ENCODE measurements at places on chromosomes 16 and 17.

DNA sequence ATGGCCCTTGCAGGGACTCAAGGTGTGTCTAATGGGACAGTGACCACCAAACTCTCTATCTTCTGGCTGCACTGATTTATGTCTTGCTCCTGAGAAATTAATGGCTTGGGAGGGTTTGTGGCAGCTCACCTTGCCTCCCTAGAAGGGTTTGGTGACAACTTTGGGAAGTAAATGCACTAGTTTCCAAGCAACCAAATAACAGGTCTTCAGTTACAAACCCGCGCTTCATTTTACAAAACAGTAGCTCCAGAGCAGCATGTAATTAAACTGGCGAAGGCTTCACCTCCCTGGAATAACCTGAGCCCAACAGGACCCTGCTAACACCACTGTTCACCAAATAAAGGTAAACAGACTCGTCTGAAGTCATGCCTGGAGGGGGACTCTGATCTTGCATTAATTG lies 318.3 kb downstream of the SLC39A11 start:
- no peak for DNase-seq

DNA sequence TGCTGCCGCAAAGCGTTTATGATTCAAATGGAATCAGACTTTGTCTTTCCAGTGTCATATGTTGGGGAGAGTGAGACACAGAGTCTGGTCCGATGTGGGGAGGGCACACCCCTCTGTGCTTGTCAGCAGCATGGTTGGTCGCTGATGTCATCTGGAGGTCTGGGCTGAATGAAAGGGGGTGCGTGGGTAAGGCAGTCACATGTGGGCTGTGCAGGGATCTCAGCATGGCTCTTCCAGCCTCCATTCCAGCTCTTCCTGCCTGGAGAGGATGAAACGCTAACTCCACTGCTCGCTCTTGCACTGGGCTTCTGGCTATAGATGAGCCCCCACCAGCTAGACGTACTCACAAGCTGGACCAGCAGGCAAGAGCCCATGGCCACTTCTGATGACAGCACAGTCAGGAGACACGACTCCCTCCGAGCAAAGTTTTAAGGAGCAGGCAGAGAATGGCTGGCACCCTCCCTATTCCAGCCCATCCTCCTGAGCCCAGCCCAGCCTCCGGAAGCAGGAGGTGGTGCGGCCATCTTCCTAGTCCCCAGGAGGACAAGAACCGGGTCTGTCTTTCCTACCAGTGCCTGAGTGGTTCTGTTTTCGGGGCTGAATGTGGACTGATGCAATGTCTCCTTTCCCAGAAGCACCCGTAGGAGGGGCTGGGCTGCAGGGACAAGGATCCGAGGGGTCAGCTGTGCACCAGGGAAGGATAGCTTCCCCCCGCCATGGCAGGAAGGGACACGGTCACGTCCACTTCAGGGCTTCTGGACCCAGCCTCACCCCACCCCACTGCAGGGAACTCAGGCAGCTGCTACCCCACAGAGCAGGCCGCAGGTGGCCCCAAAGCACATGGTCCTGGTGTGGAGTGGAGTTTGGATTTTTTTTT lies 41.5 kb upstream of the CBFA2T3 start:
- no peak for DNase-seq

DNA sequence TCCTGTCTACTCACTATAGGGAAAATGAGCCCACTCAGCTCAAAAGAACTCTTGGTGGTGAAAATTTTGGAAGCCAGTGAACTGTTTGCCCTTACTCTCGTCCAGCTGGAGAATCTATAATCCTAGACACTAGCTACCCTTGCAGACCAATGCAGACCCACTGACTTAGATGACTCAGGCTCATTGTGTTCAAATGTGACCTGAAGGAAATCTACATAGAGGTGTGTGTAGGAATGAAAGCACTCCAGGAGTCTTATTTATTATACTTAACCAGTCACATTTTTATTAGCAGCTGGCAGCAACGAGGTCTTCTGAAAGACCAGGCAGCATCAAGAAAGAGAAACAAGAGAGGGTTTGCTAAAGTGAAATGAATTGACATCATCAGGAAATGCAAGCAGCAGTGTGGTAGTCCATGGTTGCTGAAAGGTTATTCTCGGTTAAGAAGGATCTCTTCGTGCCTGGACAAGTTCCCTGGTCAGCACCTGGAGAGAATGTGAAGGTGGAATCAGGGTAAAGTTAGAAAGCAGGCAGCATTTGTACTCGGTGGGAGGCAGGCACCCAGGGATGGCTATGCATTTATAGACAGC lies 1.4 kb downstream of the KRTAP29-1 start:
- DNase-seq = no peak

DNA sequence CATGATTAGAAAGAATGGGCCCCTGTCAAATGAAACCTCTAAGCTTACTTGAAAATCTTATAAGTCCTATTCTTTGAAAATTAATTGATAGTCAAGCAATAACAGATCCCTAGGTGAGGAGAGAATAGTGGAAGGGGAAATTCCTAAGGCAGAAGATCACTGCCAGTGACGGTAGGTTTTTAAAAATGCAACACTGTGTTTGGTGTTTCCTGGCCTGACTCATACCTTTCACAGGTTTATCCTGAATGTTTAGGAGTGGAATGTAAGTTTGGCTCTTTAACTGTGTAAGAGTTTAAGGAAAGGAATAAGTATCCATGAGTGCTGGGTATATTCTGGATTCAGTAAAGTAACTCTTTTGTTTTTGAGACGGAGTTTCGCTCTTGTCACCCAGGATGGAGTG lies 23.8 kb downstream of the HAPSTR1 start:
- DNase-seq = no peak

GRCh38 chr17:27759528-27759927 lies 40.8 kb downstream of the NOS2 start:
- DNase-seq = no peak

- no peak for DNase-seq
Observed at GRCh38 chr16:983044-984030, 1.8 kb downstream of the SOX8 start.

DNA sequence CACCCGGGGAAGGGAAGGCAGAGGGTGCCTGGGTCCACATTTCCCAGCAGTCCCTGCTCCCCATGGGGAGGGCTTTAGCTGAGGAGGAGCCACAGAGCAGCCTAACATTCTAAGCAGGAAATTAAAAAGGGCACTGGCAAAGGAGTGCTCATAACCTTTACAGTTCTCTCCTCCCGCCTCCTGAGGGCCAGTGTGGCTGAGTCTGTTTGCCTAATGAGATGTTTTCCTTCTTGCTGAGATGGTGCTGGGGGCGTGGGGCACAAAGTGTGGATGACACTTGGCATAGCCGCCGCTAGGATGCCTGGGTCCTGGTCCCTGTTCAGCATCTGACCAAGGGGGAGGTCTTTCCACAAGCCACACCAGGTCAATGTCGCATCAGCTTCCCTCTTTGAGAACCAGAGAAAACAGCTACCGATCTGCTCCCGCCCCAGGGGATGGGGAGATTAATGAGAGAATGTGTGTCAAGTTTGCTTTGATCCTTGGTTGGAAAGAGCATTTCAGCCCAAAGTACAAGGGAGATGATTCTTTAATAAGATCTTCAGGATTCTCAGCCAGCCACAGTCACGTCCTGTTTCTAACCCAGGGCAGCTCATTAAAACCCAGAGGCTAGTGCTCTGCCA lies 5.8 kb downstream of the KIF18B start:
- no peak for DNase-seq

DNA sequence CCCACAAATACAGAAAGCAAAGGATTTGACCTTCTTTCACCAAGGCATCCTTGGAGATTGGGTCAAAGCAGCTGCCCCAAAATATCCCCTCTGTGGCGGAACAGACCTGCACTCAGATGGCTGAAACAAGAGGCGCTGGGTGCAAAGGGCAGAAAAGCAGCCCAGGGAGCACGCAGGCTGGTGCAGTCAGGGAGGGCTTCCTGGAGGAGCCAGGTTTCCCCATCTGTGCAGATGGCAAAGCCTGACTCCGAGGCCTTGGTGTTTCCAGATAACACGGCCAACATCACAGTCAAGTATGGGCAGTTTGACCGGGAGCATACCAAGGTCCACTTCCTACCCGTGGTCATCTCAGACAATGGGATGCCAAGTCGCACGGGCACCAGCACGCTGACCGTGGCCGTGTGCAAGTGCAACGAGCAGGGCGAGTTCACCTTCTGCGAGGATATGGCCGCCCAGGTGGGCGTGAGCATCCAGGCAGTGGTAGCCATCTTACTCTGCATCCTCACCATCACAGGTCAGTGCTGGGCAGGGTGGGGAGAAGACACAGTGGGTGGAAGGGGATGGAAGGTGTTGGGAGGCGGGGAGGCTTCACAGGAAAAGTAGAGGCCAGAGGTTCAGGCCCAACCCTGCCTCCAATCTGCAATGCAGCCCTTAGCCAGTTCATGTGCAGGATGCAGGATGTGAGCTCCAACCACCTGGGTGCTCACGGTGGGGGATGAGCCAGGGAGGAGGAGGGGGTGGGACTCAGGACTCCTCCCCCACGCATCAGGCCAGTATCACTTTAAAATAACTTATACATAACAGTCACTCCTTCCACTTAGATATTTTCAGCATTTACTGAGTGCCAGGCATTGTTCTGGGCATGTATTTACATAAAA lies 26.4 kb upstream of the BEAN1 start:
- no peak for DNase-seq

All from GM20000 (cell line).